ENCODE measurements at places on chromosomes 13 and 19. TPM values are rescaled to one million over a fixed set of nuclear protein-coding genes. Genes with fewer than 3 reads are reported as not detected.

The FFAR1 gene
- not detected for total RNA-seq

The IQCN gene
- total RNA-seq, result 0.97 TPM

The GTPBP3 gene
- total RNA-seq, result 14.2 TPM

The ADAMTS10 gene
- 19.3 TPM for total RNA-seq

The C19orf12 gene
- 38.4 TPM for total RNA-seq

The SLAIN1 gene
- not detected for total RNA-seq

The SLC5A5 gene
- total RNA-seq, result not detected

The PLIN3 gene
- total RNA-seq, result 193 TPM

The ARHGAP45 gene
- total RNA-seq, result 0.43 TPM

The ZNF560 gene
- total RNA-seq, result 0.86 TPM

The CEACAM16 gene
- total RNA-seq, result under 0.01 TPM

The ZNF8 gene
- 6.4 TPM for total RNA-seq

The ZNF569 gene
- total RNA-seq, result 6.1 TPM

The ZNF540 gene
- 0.86 TPM for total RNA-seq

The SCAF1 gene
- 18.1 TPM for total RNA-seq

The ATP8A2 gene
- total RNA-seq, result under 0.01 TPM

The FCGBP gene
- under 0.01 TPM for total RNA-seq

The HIF3A gene
- 0.64 TPM for total RNA-seq

DNA sequence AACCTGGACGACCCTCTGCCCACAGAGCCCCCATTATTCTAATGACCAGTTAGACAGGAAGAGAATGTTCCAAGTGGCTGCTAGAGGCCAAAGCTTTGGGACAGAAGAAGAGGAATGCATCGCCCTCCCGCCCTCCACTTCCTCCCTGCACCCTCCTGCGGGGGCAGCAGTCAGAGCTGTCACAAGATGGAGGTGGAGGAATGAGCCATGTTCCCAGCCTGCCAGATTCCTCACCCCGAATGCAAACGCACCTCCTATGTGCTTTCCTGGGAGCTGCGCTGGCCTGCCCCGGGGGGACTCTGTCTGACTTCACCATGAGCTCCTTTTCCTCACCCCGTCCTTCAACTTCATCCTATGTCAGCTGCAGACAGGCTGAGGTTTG lies 1.7 kb downstream of the YJEFN3 start:
- no peak for DNase-seq

- DNase-seq, result no peak
Observed at GRCh38 chr19:18311502-18312091, 11.3 kb downstream of the LSM4 start.

DNA sequence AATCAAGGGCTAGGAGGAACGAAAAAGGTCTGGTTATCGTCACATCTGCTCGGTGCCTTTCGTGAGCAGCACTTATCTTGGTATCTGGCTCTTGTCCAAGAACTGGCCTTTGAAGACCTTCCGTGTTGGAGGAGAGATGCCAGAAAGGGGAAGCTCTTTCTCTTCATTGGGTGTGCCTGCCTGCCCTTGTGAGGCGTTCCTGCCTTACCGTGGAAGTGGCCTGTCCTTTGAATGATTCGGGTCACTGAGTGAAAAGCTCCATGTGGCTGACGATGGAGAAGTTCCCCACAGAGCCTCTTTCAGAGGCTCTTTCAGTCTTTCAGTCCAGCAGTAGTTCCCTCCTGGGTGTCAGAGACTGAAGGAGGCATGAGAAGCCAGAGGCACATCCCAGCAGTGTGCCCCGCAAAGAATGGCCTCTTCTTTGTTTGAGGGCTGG lies 121.5 kb upstream of the SLC10A2 start:
- no peak for DNase-seq

GRCh38 chr13:65926750-65927171 lies 1303.4 kb downstream of the PCDH9 start:
- no peak for DNase-seq

GRCh38 chr13:100063333-100063732 lies 25.6 kb upstream of the PCCA start:
- peak; percentile 63 for DNase-seq

- DNase-seq, result no peak
Observed at GRCh38 chr13:53342623-53343360, 314.2 kb downstream of the OLFM4 start.

- DNase-seq, result peak; percentile 56
Observed at GRCh38 chr19:48554385-48555091, 2.6 kb downstream of the SULT2B1 start.

DNA sequence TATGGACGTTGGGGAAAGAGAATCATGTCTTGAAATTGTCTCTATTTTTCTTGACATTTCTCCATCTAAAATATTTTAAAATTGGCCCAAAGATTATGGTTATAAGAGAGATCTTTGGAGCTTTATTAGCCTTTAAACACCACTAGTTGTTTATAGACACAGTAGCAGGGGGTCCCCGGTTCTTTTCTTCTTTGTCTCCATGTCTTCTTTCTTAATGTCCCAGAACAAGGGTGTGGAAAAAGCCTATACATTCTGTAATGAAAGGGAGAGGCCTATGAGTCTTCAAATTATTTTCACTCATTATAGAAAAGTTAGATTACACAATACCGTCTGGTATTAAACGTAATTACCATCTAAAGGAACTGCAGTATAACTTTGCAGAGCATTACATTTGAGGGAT lies 300.0 kb downstream of the NALCN start:
- DNase-seq, result no peak

DNA sequence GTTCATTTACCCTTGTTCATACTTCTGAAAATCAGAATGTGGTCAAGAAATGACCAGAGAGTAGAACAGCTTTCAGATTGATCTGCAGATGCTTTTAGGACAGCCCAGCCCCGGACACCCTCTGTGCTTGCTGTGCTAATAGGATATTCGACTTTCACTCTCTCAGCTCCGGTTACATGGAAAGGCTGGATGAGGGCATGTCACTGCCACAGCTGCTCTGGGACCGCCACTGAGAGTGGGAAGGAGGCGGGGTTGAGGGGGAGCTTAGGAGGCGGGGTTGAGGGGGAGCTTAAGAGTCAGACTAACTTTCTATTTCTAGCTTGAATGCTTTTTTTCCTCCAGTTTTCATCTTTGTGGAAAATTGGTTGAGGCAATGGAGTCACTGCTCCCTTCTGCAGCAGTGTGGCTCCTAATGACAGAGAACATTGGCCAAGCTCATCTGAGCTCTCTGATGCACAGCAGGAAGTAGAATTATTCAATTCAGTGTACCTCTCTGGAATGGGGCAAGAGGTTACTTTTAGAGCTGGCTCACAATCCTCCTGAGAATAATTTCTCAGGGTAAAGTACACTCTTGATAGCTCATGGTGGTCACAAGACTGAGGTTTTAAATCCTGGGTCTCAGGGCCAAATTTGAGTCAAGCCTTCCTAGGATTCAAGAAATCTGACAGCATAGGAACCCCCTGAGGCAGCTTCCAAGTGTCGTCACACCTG lies 74.6 kb upstream of the NPAS1 start:
- DNase-seq, result peak; percentile 78

DNA sequence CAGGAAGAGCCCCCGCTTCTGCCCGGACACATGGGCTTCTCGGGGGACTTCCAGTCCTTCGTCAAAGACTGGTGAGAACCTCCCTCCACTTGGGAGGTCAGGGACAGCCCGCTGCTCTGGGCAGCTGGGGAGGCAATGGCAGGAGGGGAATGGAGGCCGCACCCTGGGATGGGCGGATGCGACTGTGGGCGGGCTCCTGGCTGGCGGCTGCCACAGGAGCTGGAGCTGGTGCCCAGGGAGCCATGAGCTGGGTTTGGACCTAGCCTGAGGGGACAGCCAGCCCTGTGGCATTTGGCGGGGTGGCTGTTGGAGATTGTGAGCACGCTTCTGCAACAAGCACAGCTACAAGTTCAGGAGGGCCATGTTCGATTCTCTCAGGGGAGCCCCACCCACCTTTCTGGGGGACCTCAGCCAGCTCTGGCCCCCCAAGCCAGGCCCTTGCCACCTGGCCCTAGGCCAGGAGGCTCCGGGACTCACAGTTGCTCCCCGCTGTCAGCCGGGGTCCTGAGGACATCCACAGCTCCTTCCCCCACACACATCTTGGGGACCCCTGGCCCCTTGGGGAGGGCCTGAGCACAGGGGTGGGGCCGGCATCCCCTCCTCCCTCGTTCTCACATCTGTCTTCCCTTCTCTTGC lies 3.0 kb upstream of the TGFBR3L start:
- no peak for DNase-seq

DNA sequence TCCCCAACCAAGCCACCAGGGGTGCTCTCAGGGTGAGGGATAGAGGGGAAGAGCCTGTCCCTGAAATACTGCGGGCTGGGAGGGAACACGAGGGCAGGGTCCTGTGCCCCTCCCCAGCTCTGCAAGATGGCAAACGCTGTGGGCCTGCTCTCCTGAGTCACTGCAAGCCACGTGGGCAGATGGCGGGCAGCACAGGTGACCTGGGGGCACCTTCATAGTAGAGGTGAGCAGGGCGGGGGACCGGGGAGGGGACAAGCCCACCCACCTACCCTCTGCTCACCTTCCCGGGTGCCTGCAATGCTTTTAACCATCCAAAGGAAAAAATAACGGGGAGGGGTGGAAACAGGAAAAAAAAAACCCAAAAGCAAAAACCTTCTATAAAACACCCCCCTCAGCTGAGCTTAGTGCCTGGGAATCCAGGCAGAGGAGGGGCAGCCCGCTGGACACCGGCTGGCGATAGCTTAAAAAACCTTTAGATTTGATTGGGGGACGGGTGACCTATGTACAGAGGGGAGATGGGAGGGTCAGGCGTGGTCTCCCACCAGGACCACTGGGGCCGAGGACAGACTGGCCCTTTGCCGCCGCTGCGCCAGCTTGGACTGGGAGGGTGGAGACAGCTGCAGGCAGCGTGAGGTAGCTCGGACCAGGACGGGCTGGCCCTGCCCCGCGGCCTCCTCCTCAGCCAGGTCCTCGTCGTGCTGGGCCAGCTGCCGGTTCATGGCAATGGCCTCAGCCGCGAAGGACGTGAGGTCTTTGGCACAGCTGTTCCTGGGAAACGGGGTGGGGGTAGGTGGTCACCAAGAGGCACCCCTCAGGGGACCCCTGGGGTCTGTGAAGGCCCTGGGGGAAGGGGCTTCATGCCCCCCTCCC lies 11.7 kb downstream of the MKNK2 start:
- no peak for DNase-seq

DNA sequence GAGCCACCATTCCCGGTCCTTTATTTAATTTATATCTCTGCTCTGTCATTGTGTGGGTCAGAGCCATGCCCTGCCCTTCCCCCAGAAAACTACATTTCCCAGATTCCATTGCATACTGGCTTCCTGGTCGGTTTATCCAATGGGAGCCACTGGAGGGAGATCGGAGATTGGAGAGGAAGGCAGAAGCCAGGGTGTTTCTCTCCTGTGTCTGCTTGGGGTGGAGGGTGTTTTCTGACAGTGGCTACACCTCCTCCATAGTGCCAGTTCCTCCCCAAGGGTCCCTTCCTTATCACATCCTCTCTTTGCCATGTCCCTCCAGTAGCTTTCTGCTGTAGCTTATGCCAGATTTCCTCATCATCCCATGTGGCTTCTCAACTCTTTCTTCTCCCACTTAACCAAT lies 19.0 kb downstream of the OLFM2 start:
- DNase-seq, result peak; percentile 51

DNA sequence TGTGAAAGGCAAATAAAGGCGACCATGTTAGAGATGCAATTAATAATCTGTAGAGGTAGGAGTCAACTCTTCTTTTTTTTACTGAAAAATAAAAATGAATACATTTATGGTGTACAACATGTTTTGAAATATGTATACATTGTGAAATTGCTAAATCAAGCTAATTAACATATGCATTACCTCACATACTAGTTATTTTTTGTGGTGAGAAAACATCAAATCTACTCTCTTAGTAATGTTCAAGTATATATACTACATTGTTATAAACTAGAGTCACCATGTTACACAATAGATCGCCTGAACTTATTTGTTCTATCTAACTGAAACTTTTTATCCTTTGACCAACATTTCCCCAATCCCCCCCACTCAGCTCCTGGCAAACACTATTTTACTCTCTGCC lies 143.2 kb downstream of the POU4F1 start:
- no peak for DNase-seq

DNA sequence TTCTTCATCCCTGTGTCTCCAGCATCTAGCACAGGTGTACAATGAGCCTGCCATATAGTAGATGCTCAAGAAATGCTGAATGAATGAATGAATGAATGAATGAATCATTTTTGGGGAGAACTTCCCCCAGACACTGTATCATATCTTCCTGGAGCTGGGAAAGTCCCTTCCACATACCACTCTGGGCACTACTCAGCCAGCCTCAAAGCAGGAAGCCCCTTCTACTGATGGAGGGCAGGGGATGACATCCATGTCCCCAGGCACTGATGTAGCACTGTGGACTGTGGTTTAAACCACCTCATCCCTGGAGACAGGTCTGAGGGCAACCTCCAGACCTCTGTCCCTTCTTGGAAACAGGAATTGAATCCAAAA lies 4.8 kb downstream of the GNA15 start:
- no peak for DNase-seq

DNA sequence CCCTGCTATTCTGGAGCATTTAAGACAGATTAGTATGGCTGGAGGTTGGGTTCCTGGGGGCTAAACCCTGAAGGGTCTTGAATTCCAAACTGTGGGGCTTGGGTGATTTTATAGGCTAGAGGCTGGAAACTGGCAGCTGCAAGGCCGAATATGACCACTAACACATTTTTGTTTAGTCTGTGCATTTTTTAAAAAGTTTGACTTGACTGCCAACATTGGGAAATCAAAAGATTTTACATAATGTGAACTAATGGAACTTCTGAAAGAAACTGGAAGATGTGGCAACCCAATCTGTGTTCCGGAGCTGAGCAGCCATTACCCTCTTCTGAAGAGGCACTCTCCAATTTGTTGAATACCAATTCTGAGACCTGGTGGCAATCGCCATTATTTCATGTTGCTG lies 5.1 kb downstream of the ZNF784 start:
- DNase-seq, result peak; percentile 74

- DNase-seq, result no peak
Observed at GRCh38 chr19:5118026-5118425, 149.1 kb downstream of the KDM4B start.

- no peak for DNase-seq
Observed at GRCh38 chr13:40026174-40026585, 370.7 kb downstream of the COG6 start.

- no peak for DNase-seq
Observed at GRCh38 chr13:24184265-24184841, 23.8 kb downstream of the SPATA13 start.

- DNase-seq, result no peak
Observed at GRCh38 chr13:112177450-112178288, 110.7 kb downstream of the SOX1 start.

DNA sequence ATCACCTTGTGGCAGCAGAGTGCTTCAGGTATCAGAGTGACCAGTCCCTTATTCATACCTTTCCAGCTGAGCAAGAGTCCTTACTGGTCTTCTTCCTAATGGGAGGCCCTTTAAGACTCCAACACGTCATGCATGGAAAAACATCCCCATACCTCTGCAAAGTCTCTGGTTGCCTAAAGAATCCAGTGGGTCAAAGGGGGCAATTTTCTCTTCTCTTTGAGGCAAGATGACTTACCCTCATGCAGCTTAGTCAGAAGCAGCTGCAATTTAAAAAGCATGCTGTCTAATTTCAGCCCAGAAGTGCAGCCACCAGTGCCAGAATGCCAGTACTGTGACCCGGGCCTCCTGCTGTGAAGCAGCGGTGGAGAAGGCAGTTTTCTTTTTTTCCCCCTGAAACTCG lies 18.7 kb downstream of the PPP5C start:
- no peak for DNase-seq

GRCh38 chr19:43763473-43763939 lies 8.7 kb upstream of the SMG9 start:
- DNase-seq, result no peak

GRCh38 chr13:77820431-77821149 lies 98.0 kb downstream of the EDNRB start:
- no peak for DNase-seq

- no peak for DNase-seq
Observed at GRCh38 chr13:94813920-94814475, 101.7 kb upstream of the SOX21 start.

Measured in fibroblast of villous mesenchyme (primary cell).